Body of pancreas (tissue), 4 donors: ENCODE measurements at places on chromosomes 2 and 18.

DNA sequence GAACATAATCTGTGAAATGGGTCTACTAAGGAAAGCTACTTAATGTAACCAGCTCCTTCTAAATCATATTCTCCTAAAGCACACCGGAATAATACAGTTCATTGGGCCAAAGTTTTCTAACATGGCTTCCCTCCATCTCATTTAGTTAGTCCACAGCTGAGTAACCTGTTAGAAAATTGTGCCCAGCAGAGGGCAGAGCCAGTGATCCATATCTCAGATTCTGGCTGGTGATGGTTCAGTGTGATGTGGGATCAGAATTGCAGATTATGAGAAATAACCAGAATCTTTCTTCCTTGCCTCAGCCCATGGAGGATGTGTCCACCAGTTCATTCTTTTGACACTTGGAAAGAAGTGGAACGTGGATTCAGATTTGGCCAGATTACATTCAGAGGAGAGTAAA is 9.4 kb upstream of the CTLA4 start:
- DNase-seq = no peak

GRCh38 chr2:37894601-37895000 is 30.5 kb upstream of the RMDN2 start:
- DNase-seq = no peak

GRCh38 chr2:181946444-181947127 is 39.1 kb upstream of the PPP1R1C start:
- DNase-seq = no peak

DNA sequence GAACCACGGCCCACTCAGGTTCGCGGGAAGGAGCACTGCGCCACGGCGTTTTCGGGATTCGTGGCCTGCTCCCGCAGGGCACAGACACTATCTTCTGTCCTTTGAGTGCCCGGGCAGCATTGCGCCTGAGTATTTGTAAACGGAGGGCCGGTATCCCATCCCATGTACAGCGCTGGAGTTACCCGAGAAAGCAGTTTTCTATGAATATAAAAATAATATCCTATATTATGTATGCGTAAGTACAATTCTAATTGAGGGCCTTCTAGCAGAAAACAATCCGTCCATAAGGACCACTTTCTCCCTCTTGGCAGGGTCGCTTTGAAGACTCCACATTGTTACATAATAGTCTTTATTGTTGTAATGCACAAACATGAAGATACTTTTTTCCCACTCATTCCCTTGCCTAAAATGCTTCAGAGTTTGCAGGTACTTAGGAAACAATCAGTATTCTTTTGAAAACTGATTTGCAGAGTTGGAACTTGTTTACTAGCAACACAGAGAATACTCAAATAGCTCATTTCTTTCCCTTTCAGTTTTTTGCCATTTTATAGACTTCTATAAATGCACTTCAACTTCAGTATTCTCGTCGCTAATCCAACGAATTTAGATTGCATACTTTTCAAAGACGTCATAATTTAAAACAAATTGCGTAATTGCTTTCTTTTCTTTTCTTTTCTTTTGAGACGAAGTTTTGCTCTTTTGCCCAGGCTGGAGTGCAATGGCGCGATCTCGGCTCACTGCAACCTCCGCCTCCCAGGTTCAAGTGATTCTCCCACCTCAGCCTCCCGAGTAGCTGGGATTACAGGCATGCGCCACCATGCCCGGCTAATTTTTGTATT is 1.0 kb upstream of the REV1 start:
- no peak for DNase-seq

GRCh38 chr2:149902081-149902480 is 314.5 kb upstream of the MMADHC start:
- DNase-seq = no peak
